Gastrocnemius medialis (tissue), 4 donors: ENCODE measurements at places on chromosomes 3 and 15.
A peak's percentile ranks its signal among the peaks of the same experiment; 100 is the strongest.

DNA sequence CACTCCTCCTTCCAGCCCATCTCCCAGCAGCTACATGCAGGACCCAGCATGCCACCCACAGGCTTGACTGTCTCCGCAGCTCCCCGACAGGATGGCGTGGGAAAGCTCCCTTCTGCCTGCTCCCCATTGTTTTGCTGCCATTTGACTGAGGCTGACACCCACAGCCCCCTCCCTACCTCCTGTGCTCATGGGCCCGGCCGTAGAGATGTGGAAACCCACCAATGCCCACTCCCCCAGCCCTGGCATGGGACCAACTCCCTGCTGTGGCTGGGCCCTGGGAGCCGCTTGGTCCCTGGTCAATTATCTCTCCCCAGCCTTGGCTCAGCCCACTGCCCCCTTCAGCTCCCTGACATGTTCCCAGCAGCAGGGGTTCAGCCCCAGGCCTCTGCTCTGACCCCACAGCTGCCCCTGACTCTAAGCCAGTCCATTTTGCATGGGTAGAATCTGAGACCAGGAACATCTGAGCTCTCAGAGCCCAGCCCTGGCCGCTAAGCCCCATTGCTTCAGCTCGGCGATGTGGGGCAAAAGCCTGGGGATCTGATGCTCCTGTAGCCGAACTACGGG, 8.2 kb downstream of the C3orf22 start:
- peak; percentile 9 for DNase-seq

GRCh38 chr15:60651101-60651500, 172.2 kb upstream of the ICE2 start:
- no peak for DNase-seq

DNA sequence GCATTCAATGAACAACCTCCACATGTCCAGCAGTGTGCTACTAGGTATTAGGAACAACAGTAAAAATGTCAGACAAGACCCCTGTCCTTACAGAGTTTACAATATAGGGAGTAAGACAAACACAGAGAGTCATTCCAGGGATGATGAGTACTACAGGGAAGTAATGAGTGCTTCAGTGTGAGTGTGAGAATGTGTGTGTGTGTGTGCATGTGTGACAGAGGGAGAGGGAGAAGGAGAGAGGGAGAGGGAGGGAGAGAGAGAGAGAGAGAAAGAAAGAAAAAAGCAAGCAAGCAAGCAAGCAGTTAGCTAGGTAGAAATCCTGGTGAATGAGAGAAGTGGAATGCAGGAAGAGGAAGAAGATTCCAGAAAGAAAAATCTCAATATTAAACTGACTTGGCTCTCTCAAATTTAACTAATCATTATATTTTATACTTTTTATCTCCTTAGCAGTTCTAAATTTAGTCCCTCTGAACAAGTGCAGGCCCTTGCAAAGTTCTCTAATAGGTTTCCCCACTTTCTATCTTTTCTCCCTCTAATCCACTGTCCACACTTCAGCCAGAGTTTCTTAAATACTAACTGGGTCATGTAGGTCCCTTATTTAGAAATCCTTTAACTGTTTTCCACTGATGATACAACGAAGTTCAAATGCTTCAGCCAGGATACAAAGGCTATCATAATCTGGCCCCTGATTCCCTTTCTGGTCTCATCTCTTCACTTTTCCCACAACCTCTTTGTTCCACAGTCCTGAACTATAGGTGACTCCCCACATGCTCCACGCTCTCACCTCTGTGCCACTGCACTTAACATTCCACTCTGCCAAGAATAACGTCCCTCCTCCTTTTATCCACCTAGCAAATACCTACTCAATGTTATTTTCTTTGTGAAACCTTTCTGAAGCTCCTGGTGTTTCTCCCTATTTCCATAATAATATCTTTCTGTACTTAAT, 10.3 kb downstream of the DCBLD2 start:
- no peak for DNase-seq

DNA sequence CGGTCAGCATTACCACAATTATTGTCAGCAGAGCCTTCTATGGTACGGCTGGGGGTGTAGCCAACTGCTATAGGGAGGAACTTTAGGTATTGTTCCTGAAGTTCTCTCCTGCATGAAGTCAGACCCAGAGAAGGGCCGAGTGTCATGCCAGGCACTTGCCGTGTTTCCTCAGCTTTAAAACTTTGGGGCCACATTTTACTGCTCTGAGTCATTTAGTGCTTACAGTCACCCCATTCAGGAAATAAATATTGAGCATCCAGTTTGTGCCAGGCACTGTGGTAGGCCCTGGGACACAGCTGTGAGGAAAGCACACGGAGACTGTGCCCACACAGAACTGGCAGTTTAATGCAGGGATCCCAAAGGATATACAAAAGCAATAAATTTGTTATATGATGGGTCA, 54.5 kb upstream of the APEH start:
- DNase-seq: no peak

DNA sequence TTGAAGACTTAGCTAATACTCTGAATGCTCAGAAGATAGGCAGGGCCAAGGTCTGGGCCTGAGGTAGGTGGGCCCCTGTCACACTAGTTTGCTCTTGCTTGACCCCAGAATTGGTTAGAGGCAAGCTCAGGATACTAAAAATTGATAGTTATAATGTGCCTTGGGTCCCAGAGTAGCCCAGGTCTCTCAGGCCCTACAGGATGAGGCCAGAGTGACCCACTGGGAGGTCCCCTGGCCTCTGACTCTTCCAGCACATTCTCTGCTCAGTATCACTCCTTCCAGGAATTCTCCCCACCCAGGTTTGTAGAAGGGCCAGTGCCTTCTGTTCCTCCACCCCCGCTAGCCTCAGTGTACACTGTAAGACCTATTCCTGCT, 667 bp upstream of the KLHDC8B start:
- no peak for DNase-seq
